Cardiac muscle cell (in vitro differentiated cells and primary cell): ENCODE measurements at places on chromosomes 2 and 18. TPM values are rescaled to one million over a fixed set of nuclear protein-coding genes. Genes with fewer than 3 reads are reported as not detected.

DNA sequence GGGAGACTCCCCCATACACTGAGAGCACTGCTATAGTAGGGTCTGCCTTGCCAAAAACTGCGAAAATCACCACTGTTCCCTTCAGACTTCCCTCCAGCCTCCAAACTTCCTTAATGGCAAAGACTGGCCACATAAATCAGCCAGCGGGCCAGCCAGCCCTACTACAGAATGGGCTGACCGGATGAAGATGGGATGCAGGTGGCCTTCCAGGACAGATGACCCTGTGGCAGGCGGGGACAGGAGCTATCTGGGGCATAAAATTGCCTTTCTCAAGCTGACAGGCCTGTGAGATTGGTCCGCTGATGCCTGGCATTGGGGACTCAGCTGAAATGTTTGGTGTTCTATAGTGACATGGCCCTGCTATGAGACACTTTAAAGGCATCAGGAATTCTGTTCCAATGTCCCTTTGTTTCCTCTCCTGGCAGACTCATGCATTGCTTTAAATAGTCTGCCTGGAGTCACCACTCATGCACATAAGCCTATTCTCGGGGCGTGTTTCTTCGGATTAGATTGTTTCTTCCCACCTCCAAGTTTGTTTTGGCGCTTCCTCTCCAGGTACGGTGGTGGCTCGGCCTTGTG is 135.9 kb downstream of the ALPK2 start:
- no peak for DNase-seq
- H3K36me3 ChIP-seq, result peaks cover 60% of the 10 kb centered on the region
- no peak overlapping the region for H3K27ac ChIP-seq
- H3K27me3 ChIP-seq, result no peaks in the 10 kb centered on the region
- peaks cover 3% of the 10 kb centered on the region for H3K4me1 ChIP-seq

GRCh38 chr2:36079793-36080192 is 275.8 kb upstream of the CRIM1 start:
- H3K4me3 ChIP-seq, result no peak overlapping the region
- no peak overlapping the region for H3K27ac ChIP-seq
- no peaks in the 10 kb centered on the region for H3K36me3 ChIP-seq
- no peak for DNase-seq
- H3K27me3 ChIP-seq, result no peaks in the 10 kb centered on the region

DNA sequence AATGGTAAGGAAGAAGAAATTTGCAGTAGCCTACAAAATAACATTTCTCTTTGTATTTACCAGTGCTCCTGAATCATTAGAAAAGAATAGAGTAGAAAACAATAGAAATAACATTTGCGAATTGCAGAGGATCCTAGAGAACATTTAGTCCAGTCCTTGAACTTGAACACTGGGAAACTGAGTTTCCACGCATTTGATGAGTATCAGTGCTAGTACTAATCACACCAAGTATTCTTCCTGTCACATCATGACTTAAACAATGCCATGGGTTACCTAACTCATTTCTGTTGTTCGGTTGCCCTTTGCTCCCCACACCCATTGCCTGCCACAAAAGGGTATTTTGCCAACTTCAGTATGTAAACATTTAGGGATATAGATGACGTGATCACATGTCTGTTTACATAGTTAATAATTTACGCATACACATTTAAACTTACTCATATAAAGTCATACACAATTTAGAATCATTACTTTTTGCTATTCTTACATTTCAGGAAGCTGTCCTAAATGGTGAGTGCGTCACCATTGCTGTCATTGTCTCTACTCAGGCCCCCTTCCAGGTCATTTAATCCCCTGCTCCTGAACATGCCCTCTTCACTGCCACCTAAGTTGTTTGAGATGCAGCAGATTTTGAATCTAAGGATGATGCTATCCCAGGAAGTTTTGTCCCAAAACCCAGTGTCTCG is 42.3 kb downstream of the CRIM1 start:
- peaks cover 14% of the 10 kb centered on the region for H3K27me3 ChIP-seq
- no peaks in the 10 kb centered on the region for H3K36me3 ChIP-seq
- H3K4me3 ChIP-seq, result no peak overlapping the region
- no peak overlapping the region for H3K27ac ChIP-seq
- no peak for DNase-seq

GRCh38 chr2:74228772-74229171 is 30.4 kb downstream of the MTHFD2 start:
- no peak for DNase-seq
- no peaks in the 10 kb centered on the region for H3K36me3 ChIP-seq
- H3K27me3 ChIP-seq, result no peaks in the 10 kb centered on the region
- H3K4me3 ChIP-seq, result no peak overlapping the region
- H3K4me1 ChIP-seq, result peaks cover 21% of the 10 kb centered on the region
- no peak overlapping the region for H3K27ac ChIP-seq

DNA sequence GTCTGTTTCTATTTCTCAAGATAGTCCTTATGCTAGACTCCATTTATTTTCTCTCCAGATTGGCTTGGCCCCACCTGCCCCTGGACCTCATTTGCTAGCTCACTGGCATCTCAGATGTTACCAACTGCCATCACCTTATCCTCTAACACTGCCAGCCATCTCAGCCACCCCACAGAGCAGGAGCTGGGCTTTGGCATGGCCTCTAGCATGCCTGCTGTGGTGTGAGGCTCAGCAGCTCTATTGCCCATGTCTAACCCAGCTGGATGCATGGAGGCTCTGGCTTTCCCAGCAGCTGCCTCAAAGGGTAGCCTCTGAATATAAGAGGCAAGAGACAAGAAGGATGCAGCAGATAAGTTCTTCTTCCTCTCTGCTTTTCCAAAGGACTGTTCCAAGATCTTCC is 373.4 kb downstream of the TNS1 start:
- H3K27ac ChIP-seq, result no peak overlapping the region
- H3K36me3 ChIP-seq, result no peaks in the 10 kb centered on the region
- H3K4me1 ChIP-seq, result peaks cover 4% of the 10 kb centered on the region

The ANKRD30B gene
- total RNA-seq, result not detected in 2 replicates

The KHK gene
- total RNA-seq, result 9.0 and 9.6 TPM in 2 replicates

The FRZB gene
- total RNA-seq, result 9.6 and 12.3 TPM in 2 replicates

The ZEB2 gene
- total RNA-seq, result 27.0 and 41.2 TPM in 2 replicates

The BMP10 gene
- 0.46 and 0.95 TPM in 2 replicates for total RNA-seq
